ENCODE measurements at places on chromosomes 2 and 18. TPM values are rescaled to one million over a fixed set of nuclear protein-coding genes. Genes with fewer than 3 reads are reported as not detected.

DNA sequence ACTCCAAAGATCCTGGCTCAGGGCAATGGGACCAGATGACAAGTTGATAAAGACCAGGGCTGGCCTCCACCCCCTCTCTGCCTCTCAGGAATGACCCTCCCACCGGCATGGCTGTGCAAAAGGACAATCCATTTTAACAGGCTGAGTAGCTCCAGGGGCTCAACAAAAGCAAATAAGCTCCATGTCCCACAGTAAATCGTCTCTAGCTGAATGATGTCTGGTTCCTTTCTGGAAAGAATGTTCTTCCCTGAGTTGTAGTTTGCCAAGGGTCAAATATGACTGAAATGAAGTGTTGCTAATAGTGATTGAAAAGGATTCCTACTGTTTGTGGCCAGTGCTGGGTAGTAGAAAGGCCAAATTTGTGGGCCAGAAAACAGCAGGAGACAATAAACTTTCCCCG, 434.4 kb upstream of the ETAA1 start:
- DNase-seq, result no peak

- no peak for DNase-seq
These were observed 997.4 kb upstream of the GYPC start for GRCh38 chr2:125658583-125658982.

- DNase-seq, result no peak
These were observed 62.5 kb upstream of the SMAD2 start for GRCh38 chr18:47992976-47993375.

GRCh38 chr2:13014783-13015182, 298.0 kb downstream of the TRIB2 start:
- DNase-seq, result no peak

DNA sequence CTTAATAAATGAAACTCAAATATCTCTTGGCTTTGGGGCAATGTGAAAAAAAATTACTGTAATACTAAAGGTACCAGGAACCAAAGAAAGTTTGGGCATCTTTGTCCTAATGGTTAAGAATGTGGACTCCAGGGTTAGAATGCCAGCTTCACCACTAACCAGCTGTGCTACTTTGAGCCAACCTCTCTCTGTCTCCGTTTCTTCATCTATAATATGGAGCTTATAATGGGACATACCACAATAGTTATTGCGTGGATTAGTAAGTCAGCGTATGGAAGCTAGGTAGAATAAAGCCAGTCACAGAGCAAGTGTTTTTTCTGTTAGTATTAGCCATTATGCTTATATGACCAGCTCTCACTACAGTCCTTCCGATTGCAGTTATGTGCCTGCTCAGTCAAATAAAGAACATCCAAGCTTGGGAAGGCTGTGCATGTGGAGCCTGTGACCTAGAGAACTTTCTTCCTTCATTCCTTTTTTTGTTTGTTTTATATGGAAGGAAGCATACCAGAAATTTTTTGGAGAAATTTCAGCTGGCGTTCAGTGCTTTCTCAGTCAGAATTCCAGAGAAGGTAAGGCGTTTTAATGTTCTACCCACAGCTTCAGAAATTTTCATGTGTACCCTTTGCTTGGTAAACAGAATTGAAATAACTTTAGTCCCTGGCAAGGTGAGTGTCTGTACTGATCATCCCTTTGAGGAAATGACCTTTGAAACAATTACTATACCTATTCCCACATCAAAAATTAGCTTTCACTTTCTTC, 114.0 kb upstream of the RND3 start:
- no peak for DNase-seq

DNA sequence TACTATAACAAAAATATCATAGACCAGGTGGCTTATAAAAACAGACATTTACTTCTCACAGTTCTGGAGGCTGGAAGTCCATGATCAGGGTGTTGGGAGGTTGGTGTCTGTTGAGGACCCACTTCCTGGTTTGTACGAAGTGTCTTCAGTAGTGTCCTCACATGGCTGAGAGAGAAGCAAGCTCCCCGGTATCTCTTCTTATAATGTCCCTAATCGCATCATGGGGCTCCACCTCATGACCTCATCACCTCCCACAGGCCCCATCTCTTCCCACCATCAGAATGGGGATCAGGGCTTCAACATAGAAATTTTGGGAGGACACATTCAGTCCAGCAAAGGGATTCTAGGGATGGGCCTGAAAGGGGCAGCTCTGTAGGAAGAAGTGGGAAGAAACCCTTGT, 4.8 kb upstream of the NIFK start:
- DNase-seq, result no peak

The RANBP2 gene
- total RNA-seq, result 47.9 TPM
